Fibroblast of lung (primary cell): ENCODE measurements at places on chromosomes 13 and 19.

GRCh38 chr19:49590971-49591730 is at the start of gene PRR12:
PRR12 (plus strand) TSS chr19:49591182; CDS start chr19:49591655, 473 bp downstream.
- no peaks in the 10 kb centered on the region for H3K27me3 ChIP-seq
- peak within 1 kb of the TSS; percentile 72 for H3K4me3 ChIP-seq
- H3K36me3 ChIP-seq: peaks cover 11% of the 10 kb centered on the region
- peak; percentile 72 for DNase-seq
- H3K4me1 ChIP-seq: peaks cover 6% of the 10 kb centered on the region

- no peaks in the 10 kb centered on the region for H3K27me3 ChIP-seq
- H3K27ac ChIP-seq: no peak overlapping the region
Observed at GRCh38 chr13:60431108-60431700, 34.2 kb downstream of the TDRD3 start.

DNA sequence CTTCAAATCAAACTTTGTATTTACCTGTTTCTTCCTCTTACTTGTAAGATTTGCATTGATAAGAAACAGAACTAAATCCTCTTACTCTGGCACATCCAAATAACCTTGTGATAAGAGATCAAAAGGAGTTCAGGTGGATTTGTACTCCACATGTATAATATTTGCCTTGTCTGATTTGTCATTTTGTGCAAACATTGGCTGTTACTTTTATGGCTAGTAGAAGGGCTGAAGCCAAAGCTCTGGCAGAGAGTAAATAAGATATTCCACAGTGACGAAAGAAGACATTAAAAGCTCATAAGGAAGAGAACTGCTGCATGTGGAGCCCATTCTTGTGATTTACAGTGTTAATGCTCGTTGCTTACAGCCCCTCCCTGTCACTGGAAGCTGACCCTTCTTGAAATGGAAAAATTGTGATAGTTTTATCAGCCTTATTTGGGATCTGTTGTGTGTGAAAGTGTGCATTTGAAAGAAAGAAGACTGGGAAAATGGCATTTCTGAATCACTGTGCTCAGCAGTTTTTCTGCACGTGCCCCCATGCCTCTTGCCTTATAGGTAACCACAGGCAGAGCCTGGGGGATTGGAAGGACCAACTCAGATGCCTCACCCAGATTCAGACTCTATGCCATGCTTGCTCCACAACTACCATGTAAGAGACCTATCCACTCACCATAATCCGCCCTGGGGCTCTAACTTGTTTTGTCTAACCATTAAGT is 68.2 kb downstream of the OXGR1 start:
- H3K4me3 ChIP-seq: no peak overlapping the region
- H3K4me1 ChIP-seq: no peaks in the 10 kb centered on the region
- no peaks in the 10 kb centered on the region for H3K27me3 ChIP-seq
- H3K27ac ChIP-seq: no peak overlapping the region

DNA sequence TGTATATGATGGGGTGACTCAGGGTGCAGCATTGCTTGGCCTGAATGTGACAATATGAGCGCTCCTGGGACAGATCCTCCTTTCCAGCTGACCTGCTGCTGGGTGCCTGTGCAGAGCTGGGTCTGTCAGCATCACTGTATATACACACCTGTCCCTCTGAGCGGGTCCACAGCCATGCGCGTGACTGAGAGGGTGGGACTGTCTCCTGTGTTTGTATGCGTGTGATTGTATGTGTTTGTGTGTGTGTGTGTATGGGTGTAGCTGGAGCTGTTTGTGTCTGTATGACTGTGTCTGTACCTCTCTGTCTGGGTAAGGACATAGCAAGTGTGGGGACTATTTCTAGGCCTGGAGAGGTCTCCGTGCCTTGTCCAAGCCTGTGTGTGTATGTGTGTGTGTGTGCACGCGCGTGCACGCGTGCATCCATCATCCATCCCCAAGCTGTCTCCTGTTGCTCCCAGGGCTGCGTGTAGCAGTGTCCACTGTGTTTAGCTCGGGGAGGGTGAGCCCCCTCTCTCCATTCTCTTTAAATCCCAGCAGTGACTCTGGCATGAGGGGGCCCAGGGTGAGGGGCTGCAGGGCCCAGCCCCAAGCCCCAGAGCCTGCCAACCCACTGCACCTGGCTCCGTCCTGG is 8.3 kb downstream of the IGLON5 start:
- no peak overlapping the region for H3K27ac ChIP-seq
- no peaks in the 10 kb centered on the region for H3K4me1 ChIP-seq
- no peak for DNase-seq
- no peaks in the 10 kb centered on the region for H3K36me3 ChIP-seq
- H3K4me3 ChIP-seq: no peak overlapping the region

GRCh38 chr19:1675633-1676350 is 23.4 kb upstream of the TCF3 start:
- no peaks in the 10 kb centered on the region for H3K4me1 ChIP-seq
- H3K27me3 ChIP-seq: peaks cover 2% of the 10 kb centered on the region
- no peak overlapping the region for H3K27ac ChIP-seq
- no peaks in the 10 kb centered on the region for H3K36me3 ChIP-seq
- no peak for DNase-seq
- peak overlapping the region; percentile 7 for H3K4me3 ChIP-seq

- no peak overlapping the region for H3K27ac ChIP-seq
- DNase-seq: peak; percentile 25
- H3K4me1 ChIP-seq: no peaks in the 10 kb centered on the region
- H3K27me3 ChIP-seq: no peaks in the 10 kb centered on the region
Observed at GRCh38 chr13:75102001-75102716, 379.8 kb downstream of the TBC1D4 start.

- H3K27me3 ChIP-seq: no peaks in the 10 kb centered on the region
- no peaks in the 10 kb centered on the region for H3K4me1 ChIP-seq
- H3K4me3 ChIP-seq: no peak overlapping the region
- no peak overlapping the region for H3K27ac ChIP-seq
Observed at GRCh38 chr13:88764103-88764502, 1092.9 kb downstream of the SLITRK5 start.

GRCh38 chr13:61276401-61276800 is 139.2 kb downstream of the PCDH20 start:
- no peak overlapping the region for H3K4me3 ChIP-seq
- H3K36me3 ChIP-seq: no peaks in the 10 kb centered on the region
- H3K27ac ChIP-seq: no peak overlapping the region
- H3K4me1 ChIP-seq: no peaks in the 10 kb centered on the region

- DNase-seq: peak; percentile 35
- no peaks in the 10 kb centered on the region for H3K4me1 ChIP-seq
- no peaks in the 10 kb centered on the region for H3K27me3 ChIP-seq
- H3K27ac ChIP-seq: no peak overlapping the region
Observed at GRCh38 chr13:67806796-67807195, 576.7 kb upstream of the PCDH9 start.

GRCh38 chr19:56071151-56071550 is 49.9 kb downstream of the ZNF787 start:
- no peaks in the 10 kb centered on the region for H3K4me1 ChIP-seq
- no peak for DNase-seq
- no peak overlapping the region for H3K4me3 ChIP-seq

DNA sequence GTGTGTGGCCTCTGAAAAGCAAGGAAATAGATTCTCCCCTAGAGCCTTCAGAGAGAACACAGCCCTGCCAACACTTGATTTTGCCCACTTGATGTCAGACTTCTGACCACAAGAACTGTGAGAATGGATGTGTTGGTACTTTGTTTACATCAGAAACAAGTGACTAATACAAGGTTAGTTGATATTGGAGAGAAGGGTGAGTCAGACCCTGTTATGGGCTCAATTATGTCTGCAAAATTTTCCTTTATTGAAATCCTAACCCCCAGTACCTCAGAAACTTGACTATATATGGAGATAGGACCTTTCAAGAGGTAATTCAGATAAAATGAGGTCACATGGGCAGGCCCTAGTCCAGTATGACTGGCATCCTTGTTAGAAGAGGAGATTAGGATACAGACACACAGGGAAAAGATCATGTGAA is 226.7 kb downstream of the RFC3 start:
- no peak overlapping the region for H3K27ac ChIP-seq
- H3K4me3 ChIP-seq: no peak overlapping the region
- no peaks in the 10 kb centered on the region for H3K4me1 ChIP-seq
- no peaks in the 10 kb centered on the region for H3K27me3 ChIP-seq

- DNase-seq: peak; percentile 31
- H3K27ac ChIP-seq: no peak overlapping the region
- no peaks in the 10 kb centered on the region for H3K36me3 ChIP-seq
Observed at GRCh38 chr13:66972659-66973058, 257.5 kb downstream of the PCDH9 start.

DNA sequence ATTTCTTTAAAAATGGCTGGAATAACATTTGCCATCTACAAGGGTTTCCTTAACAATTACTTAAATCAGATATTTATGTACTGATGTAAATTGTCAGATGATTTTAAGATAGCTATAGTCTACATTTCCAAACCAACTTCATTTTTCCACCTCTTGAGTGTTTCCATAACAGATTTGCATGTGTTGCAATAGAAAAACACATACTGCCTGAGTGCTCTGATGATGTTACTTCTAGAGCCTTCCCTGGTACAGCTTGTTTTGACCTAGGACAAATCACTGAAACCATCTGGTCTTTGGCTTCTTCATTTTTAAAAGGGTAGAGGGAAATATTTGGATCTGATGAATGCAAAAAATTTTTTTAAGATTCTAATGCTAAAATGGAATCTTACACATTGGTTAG is 245.9 kb downstream of the PCDH9 start:
- H3K36me3 ChIP-seq: no peaks in the 10 kb centered on the region
- no peaks in the 10 kb centered on the region for H3K27me3 ChIP-seq
- no peak overlapping the region for H3K4me3 ChIP-seq
- no peak overlapping the region for H3K27ac ChIP-seq

DNA sequence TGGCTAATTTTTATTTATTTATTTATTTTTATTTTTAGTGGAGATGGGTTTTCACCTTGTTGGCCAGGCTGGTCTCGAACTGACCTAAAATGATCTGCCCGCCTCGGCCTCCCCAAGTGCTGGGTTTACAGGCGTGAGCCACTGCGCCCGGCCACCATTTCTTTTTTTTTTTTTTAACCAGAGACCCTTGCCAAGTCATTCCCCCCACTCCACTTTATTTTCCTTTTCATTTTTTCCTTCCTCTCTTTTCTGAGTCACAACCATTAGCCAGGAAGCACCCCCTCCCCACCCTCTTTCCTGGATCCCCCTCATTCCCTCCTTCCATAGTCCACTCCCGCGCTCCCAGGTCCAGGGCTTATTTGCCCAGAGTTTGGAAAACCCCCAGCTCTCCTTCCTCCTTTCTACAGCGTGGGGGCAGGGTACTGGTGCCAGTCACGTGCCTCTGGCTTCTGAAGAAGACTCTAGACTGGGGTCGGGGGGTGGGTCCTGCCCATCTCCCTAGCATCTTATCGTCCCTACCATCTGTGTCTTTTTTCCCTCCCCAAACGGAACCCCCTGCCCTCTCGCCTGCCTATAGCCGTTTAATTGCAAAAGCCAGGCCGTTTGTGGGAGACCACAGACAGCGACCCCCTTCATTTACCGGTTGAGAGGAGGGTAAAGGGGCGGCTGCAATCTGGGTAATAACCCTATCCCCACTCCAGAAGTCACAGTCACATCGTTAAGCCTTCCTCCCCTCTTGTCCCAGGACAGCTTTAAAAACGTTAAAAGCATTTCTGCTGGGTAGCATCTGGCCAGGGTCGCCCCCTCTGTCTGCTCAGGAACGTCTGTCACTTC is 1.1 kb upstream of the CALR start:
- H3K4me1 ChIP-seq: peaks cover 20% of the 10 kb centered on the region
- H3K4me3 ChIP-seq: peak overlapping the region; percentile 57
- no peaks in the 10 kb centered on the region for H3K27me3 ChIP-seq
- H3K27ac ChIP-seq: peak overlapping the region; percentile 76
- peaks cover 21% of the 10 kb centered on the region for H3K36me3 ChIP-seq

GRCh38 chr13:113077566-113077952 is 28.0 kb upstream of the F7 start:
- no peaks in the 10 kb centered on the region for H3K4me1 ChIP-seq
- DNase-seq: no peak
- no peak overlapping the region for H3K27ac ChIP-seq
- H3K36me3 ChIP-seq: no peaks in the 10 kb centered on the region

GRCh38 chr13:50122455-50122854 is 107.2 kb downstream of the KCNRG start:
- no peaks in the 10 kb centered on the region for H3K4me1 ChIP-seq
- no peaks in the 10 kb centered on the region for H3K36me3 ChIP-seq
- H3K27ac ChIP-seq: no peak overlapping the region
- no peak for DNase-seq
- H3K4me3 ChIP-seq: no peak overlapping the region
- H3K27me3 ChIP-seq: no peaks in the 10 kb centered on the region

DNA sequence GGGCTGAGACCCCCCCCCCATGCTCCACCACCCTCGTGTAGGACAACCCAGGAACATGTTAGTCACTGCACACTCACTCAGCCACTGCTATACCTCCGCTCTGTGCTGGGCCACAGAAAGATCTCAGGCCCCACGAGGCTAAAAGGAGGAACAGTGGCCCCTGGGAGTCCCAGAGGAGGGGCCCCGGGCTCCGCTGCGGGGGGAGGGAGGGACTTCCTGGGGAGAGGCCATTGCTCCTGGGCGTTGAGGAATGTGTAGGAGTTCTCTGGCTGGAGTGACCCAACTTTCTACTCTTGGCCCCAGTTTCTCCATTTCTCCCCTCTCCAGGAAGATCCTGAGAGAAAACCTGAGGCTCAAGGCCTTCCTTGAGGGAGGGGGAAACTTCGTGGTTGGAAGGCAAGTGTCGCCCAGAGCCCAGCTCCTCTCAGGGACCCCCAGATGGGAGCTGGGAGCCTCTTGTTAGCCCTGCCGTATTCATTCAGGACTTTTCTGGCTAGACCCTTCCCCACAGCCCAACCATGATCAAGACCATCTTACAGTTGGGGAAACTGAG is 13.6 kb downstream of the ONECUT3 start:
- H3K4me3 ChIP-seq: no peak overlapping the region
- no peak for DNase-seq
- no peak overlapping the region for H3K27ac ChIP-seq
- no peaks in the 10 kb centered on the region for H3K4me1 ChIP-seq
- peaks cover 50% of the 10 kb centered on the region for H3K27me3 ChIP-seq

GRCh38 chr19:49652551-49653465 is 10.8 kb downstream of the SCAF1 start:
- peaks cover 48% of the 10 kb centered on the region for H3K36me3 ChIP-seq
- no peaks in the 10 kb centered on the region for H3K27me3 ChIP-seq
- H3K4me1 ChIP-seq: no peaks in the 10 kb centered on the region
- DNase-seq: no peak
- no peak overlapping the region for H3K4me3 ChIP-seq

GRCh38 chr13:45873491-45874325 is 22.2 kb upstream of the SIAH3 start:
- H3K27ac ChIP-seq: no peak overlapping the region
- no peaks in the 10 kb centered on the region for H3K27me3 ChIP-seq
- no peaks in the 10 kb centered on the region for H3K4me1 ChIP-seq
- peak; percentile 42 for DNase-seq

DNA sequence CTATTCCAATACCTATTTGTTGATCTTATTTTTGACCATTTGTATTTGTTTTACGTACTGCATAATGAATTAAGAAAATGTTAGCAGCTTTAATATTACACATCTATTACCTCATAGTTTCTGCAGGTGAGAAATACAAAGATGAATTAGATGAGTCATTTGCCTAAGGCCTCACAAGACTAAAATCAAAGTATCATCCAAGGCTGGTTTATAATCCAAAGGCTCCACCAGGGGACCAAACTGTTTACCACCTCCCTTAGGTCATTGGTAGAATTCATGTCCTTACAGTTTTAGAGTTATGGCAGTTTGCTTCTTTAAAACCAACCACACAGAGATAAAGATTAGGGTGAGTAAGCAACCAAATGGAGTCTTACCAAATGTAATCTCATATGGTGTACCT is 848.1 kb downstream of the SLITRK6 start:
- no peak overlapping the region for H3K27ac ChIP-seq
- no peaks in the 10 kb centered on the region for H3K36me3 ChIP-seq
- H3K4me1 ChIP-seq: no peaks in the 10 kb centered on the region
- H3K27me3 ChIP-seq: no peaks in the 10 kb centered on the region
- no peak overlapping the region for H3K4me3 ChIP-seq
